ENCODE measurements at places on chromosomes 5 and 9.

DNA sequence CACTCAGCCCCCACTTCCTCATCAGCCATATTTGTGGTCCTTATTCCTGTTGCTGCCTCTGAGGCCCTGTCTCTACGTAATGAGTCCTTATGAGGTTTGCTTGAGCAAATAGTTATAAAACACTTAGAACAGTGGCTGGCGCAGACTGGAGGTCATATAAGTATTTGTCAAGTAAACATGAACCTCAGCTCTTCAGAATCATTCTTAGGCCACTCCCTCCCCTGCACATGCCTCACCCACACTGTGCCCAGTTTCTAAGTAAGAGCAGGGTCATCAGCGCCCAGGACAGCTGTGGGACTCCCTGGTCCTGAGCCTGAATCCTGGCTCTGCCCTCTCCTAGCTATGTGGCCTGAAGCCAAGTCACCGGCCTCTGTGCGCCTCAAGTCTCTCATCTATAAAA lies 4.0 kb downstream of the ST6GALNAC4 start:
- no peak for DNase-seq

- no peak for DNase-seq
Observed at GRCh38 chr5:180642181-180642775, 7.1 kb downstream of the FLT4 start.

DNA sequence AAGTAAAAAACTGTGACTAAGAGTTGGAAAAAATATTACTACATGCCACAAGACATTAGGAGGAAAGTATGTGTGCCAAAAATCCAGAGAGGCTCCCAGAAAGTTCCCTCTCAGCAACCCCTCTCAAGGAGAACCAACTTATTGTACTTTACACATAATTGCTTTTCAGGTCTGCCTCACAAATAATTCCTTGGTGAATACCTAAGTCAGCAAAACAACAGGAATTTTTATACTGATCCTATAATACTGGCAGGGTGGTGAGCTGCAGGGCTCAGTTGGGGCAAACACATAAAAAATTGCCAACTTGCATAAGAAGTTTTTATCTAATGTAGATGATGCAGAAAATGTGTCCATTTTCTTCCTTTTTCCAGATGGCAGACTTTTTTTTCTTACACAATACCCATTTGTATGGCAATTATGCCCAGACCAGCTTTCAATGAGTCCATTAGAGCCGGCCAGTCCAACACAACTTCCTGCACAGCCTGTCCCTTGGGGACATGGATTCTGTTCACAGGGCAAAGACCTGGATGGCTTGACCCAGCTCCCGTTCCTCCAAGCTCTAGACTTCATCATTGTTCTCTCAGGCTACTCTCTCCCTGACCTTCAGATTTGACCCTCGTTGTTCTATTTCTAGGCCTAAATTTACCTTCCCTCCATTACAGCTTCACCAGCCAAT lies 31.3 kb downstream of the MARCHF3 start:
- no peak for DNase-seq

DNA sequence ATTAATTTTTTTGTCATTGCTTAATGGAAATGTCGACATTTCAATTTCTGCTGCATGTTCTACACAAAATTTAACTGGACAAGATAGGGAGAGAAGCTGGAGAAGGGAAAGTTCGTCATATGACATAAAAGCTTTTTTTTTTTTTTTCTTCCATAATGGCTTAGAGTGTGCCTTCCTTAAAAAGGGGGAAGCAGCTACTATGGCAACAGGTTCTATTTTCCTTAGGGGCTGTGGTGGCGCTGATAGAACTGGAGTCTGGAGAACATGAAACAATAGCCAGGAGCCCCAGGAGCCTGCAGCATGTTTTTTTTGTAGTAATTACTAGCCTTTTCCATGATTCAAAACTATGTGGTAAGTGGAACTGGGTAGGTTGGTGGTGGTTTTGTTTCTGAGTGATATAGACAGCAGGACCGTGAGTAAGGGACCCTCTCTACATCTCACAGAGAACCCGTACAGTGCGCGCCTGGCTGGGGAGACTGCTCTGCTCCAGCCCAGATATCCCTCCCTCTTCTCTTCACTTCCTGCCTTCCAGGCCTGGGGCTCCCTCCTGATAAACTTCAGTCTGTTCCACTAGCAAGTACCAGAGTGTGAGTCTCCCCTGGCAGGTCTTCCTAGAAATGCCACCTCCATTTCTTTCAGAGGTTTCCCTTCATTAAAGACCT lies 301.6 kb downstream of the NR3C1 start:
- DNase-seq, result no peak

DNA sequence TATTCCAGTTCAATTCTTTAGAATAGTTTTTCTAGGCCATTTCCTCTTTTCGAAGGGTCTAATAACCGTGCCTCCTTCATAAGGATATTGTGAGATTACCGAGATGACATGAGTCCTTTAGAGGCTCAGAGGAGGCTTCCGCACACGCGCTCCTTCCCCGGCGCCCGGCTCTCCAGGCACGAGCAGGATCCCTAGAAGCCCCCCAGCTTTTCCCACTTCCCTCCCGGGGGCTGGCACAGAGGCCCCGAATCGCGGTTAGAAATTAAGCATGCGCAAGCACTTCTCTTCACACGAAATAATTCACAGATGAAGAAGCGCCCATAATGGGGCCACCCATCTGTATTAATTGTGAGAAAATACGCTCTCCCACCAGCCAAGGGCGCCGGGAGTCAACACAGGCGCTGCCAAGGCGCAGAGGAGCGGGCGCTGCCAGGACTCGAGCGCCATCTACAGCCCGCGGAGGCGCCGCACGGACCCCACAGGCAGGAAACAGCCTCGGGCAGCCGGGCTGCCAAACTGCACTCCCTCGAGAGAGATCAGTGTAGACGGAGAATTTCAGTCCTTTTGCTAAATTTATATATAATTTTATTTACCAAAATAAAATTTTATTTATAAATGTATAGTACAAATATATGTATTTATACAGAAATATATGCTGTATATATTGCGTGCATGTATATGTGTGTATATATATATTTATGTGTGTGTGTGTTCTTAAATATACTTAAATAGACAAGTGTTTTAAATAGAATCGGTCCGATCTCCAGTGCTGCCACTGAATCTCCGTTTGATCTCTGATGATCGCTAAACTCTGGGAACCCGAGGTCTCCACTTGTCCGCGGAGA lies 258.1 kb upstream of the NFIL3 start:
- DNase-seq, result peak; percentile 61

- DNase-seq, result no peak
Observed at GRCh38 chr9:6564868-6565267, 80.7 kb downstream of the GLDC start.

GRCh38 chr5:113489299-113489698 lies 1.0 kb upstream of the MCC start:
- DNase-seq, result no peak
